HCT116 (cell line): ENCODE measurements at places on chromosomes 7 and 10. TPM values are rescaled to one million over a fixed set of nuclear protein-coding genes. Genes with fewer than 3 reads are reported as not detected.

- DNase-seq: no peak
These were observed 110.0 kb upstream of the PDLIM1 start for GRCh38 chr10:95400787-95401186.

The CYP2E1 gene
- 1.5 TPM for total RNA-seq

The GRM3 gene
- not detected for total RNA-seq

GRCh38 chr10:1473874-1474273, 263.5 kb downstream of the ADARB2 start:
- DNase-seq: no peak

GRCh38 chr7:7335215-7335614, 152.9 kb downstream of the C1GALT1 start:
- no peak for DNase-seq

The CRTAC1 gene
- 0.20 TPM for total RNA-seq

- no peak for DNase-seq
These were observed 102.9 kb downstream of the CRPPA start for GRCh38 chr7:16318463-16318862.

The IDI2 gene
- not detected for total RNA-seq

DNA sequence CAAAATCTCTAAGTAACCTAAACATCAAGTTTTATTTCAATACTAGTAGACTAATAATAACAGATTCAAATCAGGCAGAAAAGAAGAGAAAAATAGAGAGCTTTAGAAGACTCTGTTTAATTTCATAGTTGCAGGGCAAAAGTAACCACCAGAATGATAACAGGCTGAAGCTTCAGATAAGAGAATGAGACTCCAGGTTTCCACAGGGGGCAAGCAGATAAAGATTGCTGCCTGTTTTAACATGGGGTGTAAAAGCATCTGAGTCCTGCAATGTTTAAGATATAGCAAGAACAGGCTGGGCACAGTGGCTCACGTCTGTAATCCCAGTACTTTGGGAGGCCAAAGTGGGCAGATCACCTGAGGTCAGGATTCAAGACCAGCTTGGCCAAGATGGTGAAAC, 11.0 kb downstream of the CROT start:
- DNase-seq: no peak

The PSD gene
- total RNA-seq: 9.7 TPM

DNA sequence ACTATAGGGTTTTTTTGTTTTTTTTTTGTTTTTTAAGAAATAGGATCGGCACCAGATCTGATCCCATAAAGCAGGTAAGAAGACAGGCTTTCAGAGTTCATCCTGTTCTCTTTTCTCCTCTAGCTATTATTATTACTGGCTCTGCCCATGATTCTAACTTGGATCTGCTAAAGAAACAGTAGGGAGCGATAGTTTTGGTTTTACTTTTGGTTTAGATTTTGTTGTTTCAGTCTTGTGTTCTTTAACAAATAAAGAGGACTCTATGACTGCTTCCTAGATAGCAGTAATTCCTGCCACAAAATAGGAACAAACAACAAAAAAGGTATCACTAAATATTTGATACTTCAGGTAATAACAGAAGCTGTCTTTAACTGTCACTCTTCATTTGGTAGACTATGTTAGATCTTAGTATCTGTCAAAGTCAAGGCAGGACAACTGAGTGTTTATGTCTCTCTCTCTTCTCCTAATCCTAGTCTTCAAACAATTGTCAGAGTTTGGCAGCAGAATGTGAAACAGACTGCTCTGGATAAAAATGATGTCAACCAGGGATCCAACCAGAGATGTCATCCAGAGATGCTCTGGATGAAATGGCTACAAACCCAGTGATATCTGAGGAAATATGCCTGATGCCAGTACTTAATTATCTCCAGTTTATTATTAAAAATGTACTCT, 99.8 kb downstream of the KMT2C start:
- DNase-seq: no peak

The ODAD2 gene
- total RNA-seq: 20.4 TPM

GRCh38 chr10:78288663-78289062, 255.0 kb downstream of the RPS24 start:
- DNase-seq: no peak

DNA sequence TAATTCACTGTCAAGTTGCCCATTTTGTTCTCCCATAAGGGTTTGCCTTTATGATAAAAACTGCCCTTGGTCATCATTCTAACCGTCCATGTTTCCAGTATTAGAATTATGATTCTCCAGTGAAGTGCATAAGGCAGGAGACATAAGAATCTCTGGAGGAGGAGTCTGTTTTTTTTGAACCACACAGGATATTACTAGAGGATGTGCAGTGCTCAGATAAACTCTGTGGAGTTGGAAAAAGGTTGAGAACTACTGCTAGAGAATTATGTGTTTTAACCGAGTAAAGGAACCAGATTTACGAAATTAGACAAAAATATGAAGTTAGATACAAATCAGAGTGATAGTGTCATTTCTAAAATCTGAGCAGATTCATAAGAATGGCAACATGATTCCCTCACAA, 40.5 kb downstream of the MDFIC start:
- DNase-seq: no peak

- no peak for DNase-seq
These were observed 489.9 kb downstream of the NXPH1 start for GRCh38 chr7:8923164-8923806.

DNA sequence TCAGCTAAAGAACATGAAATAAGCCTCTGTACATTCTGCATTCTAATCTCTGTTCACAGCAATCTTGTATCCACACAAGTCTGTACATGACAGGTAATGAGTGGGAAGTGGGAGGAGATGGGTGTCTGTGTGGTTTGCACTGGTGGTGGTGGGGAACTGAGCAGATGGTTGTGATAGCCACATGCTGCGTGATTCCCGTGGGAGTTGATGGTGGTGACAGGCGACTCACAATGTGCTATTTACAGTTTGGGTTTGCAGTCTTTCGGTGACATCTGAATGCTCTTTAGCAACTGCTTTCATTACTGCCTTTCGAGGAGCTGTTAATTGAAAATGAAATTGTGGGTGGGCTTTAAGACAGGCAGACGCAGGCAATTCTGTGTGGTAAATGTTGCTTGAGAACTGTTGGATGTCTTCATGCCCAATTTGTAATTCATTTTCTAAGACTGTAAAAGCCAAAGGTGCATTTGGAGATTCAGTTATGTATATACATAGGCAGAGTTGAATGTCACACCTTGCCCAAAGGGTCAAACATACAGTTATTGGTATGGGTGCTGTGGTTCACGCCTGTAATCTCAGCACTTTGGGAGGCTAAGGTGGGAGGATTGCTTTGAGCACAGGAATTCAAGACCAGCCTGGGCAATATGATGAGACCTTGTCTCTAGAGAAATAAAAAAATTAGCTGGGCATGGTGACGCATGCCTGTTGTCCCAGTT, 308.2 kb downstream of the AUTS2 start:
- no peak for DNase-seq

The SPDYE2B gene
- total RNA-seq: not detected

GRCh38 chr7:137943132-137943551, 58.7 kb downstream of the CREB3L2 start:
- no peak for DNase-seq

DNA sequence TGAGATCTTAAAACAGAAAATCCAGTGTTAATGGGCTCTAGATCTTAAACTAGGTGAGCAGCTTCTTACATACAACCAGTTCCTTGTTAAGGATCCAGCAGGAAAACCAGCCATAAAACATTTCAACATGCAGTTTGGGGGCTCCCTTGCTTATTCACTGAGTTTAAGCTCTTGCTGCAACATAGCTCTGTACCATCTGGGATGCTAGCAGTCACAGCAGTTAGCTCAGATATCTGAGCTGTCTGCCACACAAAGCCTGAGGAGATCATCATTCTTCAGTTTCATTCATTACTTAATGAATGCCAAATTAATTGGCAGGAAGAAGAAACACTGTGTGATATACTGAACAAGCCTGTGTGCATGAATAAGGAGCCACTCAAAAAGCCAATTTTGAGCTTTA, 62.8 kb downstream of the PODXL start:
- no peak for DNase-seq

The VWDE gene
- total RNA-seq: 13.7 TPM

- DNase-seq: no peak
These were observed 478.8 kb downstream of the NEBL start for GRCh38 chr10:20418286-20418685.
